ENCODE measurements at places on chromosomes 3 and 15. TPM values are rescaled to one million over a fixed set of nuclear protein-coding genes. Genes with fewer than 3 reads are reported as not detected.

DNA sequence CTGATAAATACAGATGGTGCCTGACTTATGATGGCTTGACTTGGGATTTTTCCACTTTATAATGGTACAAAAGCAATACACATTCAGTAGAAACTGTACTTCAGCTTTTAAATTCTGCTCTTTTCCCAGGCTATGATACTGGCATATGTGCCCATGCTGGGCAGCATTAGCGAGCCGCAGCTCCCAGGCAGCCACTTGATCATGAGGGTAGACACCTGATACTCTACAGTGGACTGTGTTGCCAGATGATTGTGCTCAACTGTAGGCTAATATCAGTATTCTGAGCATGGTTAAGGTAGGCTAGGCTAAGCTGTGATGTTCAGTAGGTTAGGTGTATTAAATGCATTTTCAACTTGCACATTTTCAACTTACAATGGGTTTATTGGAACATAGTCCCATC lies 17.7 kb upstream of the FEM1B start:
- no peak for DNase-seq

DNA sequence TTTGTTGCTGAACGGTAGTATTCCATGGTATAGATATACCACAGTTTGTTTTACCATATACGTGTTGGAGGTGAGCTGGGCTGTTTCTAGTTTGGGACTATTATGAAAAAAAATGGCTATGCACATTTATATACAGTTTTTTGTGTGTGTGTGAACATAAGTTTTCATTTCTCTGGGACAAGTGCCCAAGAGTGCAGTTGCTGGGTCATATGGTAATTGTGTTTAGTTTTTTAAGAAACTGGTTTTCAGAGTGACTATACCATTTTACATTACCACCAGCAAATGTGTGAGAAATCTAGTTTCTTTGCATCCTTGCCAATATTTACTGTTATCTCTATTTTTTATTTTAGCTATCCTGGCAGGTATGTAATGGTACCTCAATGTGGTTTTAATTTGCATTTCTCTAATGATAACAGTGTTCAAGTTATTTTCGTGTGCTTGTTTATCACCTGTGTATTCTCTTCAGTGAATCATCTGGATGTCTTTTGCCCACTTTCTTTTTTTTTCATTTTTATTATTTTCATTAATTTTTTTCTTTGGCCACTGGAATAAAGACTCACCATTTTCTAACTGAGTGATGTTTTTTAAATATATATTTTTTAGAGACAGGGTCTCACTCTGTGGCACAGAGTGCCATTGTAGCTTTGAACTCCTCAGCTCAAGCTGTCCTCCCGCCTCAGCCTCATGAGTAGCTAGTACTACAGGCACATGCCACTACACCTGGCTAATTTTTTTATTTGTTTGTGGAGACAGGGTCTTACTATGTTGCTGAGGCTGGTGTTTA lies 75.3 kb downstream of the ZNF609 start:
- DNase-seq, result no peak

- no peak for DNase-seq
Measured at GRCh38 chr3:169390271-169390670, 273.2 kb downstream of the MECOM start.

DNA sequence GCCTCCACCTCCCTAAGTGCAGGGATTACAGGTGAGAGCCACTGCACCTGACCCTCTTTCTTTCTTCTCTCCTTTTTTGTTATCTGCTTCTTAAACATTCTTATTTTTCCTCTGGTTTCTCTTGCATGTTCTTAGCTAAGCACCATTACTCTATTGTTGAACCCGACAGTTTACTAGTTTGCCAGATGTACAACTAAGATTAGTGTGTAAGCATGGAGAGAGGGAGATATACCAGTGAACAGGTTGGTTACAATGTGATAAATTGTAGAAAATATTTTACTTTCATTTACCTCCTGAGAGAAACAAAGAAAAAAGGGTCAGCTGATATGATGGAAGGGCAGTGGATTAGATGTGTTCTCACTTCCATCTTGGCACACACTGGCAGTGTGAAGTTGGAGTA lies 4.9 kb downstream of the HAUS2 start:
- no peak for DNase-seq

- no peak for DNase-seq
Measured at GRCh38 chr3:134898181-134898754, 103.2 kb downstream of the EPHB1 start.

- DNase-seq, result peak; percentile 61
Measured at GRCh38 chr15:82999905-83000671, 11.4 kb downstream of the C15orf40 start.

Gene KIF7
- 9.0 TPM for total RNA-seq

Gene MYO5C
- total RNA-seq, result 3.3 TPM

Gene TNNC1
- 4.2 TPM for total RNA-seq

Gene MORC1
- total RNA-seq, result not detected

All from H7 (cell line).